Activated CD8-positive, alpha-beta memory T cell treated with anti-CD3 and anti-CD28 coated beads for 1 hour (primary cell): ENCODE measurements at places on chromosomes 1 and 21.
A peak's percentile ranks its signal among the peaks of the same experiment; 100 is the strongest.

DNA sequence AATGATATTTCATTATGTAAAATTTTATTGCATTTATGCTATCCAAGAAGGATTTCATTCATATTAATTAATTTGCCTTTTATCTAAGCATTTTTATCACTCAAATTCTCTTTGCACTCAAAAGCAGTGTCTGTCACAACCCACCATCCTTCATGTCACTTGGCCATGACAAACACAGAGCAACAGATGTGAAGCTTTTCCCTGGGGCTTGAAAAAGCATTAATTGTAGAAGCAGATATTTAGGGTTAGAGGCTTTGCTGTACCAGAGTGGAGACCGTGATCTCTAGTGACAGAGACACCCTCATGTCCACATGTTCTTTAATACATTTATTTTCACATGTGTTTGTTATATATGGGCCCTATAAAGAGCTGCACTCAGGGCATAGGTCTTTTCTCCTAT is 230.5 kb downstream of the SPATA17 start:
- DNase-seq: no peak

DNA sequence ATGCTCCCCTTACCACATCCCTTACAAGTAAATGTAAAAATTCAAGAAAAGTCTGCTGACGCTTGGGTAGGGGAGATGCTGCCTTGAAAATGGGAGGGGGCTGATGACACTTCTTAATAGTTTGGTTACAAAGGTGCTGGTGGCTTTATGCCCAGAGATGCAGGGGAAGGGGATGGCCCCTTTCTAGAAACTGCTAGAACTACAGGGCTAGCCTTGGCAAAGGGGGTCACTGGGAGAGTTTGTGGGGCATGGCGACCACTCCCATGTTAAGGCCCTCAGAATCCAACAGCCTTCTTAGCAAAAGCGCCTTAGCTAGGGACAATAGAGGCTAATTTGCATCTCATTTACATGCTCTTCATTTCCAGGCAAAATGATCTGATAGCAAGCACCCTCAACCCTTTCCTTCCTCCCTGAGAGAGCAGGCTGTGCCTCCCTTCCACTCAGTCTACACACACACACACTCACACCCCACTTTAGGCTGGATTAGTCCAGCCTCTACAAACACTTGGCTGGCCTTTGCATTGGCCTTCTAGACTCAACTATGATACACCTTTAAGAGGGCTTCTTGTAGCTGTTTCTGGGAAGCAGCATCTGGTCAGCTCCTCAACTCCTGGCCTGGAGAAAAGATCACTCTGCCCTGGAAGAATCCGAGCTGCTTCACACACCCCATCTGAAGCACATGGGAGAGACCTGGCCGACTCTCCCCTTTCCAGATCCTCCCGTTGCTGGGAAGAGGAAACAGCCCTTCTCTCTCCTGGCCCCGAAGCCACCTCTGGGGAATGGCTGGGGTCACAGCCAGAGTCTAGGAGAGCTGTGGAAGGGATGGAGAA is 1.7 kb downstream of the SEMA6C start:
- DNase-seq: no peak

DNA sequence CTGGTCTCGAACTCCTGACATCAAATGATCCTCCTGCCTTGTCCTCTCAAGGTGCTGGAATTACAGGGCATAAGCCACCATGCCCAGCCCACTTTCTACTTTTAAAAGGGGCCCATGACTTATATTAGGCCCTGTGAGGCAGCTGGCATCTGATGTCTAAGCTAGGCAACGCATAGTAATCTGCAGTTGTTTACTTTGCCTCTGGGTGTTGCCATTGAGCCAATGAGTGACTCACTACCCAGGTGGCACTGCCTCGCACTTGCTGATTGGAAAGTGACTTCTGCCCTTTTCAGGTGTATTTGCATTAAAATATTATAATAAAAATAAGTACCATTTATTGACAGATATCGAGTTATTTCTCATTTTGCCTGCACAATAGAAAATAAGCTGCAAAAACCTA is 84.9 kb downstream of the KIF14 start:
- DNase-seq: no peak

DNA sequence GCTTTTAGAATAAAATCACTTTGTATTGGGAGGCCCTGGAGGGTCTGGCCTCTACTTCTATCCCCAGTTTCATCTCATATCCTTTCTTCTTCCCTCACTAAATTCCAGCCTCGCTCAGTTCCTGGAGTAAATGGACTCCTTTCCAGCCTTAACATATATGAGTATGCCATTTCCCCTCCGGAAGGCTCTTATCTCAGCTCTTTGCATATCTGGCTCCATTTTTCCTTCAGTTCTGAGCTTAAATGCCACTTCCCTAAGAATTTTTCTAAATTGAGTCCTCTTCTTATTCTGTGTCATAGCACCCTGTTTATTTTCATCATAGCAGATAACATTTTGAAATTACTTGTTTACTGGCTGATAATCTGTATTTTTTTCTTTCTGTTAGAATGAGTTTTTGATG is 20.2 kb upstream of the DUSP10 start:
- DNase-seq: no peak

DNA sequence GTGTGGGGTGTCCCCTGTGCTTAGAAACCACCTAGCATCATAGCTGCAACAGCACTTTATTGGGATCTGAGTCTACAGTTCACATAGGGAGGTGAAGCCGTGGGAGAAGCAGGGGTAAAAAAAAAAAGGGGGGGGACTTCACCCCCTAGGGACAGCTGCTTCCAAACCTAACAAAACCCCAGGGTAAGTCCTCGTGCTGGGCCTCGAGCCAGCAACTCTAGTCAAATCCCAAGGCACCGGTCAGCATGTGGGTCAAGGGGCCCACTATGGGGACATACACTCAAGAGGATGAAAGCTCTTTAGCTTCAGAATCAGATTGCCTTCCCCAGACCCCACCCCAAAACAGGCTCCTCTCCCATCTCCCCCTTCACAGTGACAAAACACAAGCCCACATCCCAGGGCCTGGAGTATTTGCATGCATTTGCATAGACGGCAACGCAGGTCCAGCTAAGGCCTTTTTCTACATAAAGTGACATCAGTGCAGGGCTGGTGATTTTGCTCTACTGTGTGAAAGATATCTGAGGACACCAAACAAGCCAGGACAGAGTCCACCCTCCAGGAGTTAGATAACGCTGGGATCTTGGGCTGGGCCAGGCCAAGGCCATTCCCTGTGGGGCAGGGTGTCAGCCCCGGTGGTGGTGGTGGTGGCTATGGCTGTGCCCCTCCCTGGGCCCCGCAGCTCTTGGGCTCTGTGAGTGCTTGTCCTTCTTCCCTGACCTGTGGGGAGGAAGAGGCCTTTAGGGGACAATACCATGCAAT is 8.1 kb upstream of the PMVK start:
- DNase-seq: no peak

- no peak for DNase-seq
These were observed 7.7 kb upstream of the HPCA start for GRCh38 chr1:32878637-32879041.

- no peak for DNase-seq
These were observed 2.7 kb downstream of the USP25 start for GRCh38 chr21:15732290-15732995.

GRCh38 chr1:150567341-150567716 is 12.1 kb downstream of the MCL1 start:
- DNase-seq: no peak

GRCh38 chr1:165408518-165408917 is 36.4 kb downstream of the RXRG start:
- DNase-seq: no peak

- no peak for DNase-seq
These were observed 3.3 kb downstream of the PLK3 start for GRCh38 chr1:44803312-44804095.

DNA sequence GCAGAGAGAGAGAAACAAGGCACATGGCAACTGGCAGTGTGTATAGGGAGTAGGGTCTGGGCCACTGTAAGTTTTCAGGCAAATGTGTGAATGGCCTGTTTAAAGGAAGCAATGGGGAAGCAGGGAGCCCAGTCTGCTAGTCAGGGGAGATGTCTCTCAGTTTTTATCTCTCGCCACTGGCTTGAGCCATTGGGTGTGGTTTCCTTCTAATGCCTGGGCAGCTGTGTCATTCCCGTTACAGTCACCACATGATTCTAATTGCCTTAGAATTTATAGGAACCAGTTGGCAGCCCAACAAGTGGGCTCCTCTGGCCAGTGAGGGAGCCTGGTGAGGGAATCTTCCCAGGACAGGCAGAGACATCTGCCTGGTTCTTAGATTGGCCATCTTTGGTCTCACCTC is 182.4 kb downstream of the DISC1 start:
- no peak for DNase-seq

GRCh38 chr1:6535214-6535613 is 19.1 kb downstream of the NOL9 start:
- no peak for DNase-seq

GRCh38 chr1:5554111-5554510 is 438.1 kb downstream of the NPHP4 start:
- no peak for DNase-seq

- DNase-seq: no peak
These were observed 175.5 kb upstream of the HOOK1 start for GRCh38 chr1:59639266-59639665.

- DNase-seq: no peak
These were observed 10.9 kb downstream of the ARHGEF2 start for GRCh38 chr1:155967341-155968050.

- DNase-seq: peak; percentile 88
These were observed at the start of gene OTUD3 for GRCh38 chr1:19882111-19883071. OTUD3 (plus strand) TSS chr1:19882395; CDS start chr1:19882514, 119 bp downstream.
